Urinary bladder (tissue), 4 donors: ENCODE measurements at places on chromosomes 2 and 18. TPM values are rescaled to one million over a fixed set of nuclear protein-coding genes. Genes with fewer than 3 reads are reported as not detected.

Gene CYTIP
- total RNA-seq = 3.4 TPM

Gene UGT1A9
- total RNA-seq = not detected

Gene BIRC6
- total RNA-seq = 318 TPM

Gene NAT8
- total RNA-seq = not detected

Gene DSC3
- total RNA-seq = 9.4 TPM

Gene CHRNA1
- 6.3 TPM for total RNA-seq
